Brain microvascular endothelial cell (primary cell): ENCODE measurements at places on chromosomes 13 and 19.

DNA sequence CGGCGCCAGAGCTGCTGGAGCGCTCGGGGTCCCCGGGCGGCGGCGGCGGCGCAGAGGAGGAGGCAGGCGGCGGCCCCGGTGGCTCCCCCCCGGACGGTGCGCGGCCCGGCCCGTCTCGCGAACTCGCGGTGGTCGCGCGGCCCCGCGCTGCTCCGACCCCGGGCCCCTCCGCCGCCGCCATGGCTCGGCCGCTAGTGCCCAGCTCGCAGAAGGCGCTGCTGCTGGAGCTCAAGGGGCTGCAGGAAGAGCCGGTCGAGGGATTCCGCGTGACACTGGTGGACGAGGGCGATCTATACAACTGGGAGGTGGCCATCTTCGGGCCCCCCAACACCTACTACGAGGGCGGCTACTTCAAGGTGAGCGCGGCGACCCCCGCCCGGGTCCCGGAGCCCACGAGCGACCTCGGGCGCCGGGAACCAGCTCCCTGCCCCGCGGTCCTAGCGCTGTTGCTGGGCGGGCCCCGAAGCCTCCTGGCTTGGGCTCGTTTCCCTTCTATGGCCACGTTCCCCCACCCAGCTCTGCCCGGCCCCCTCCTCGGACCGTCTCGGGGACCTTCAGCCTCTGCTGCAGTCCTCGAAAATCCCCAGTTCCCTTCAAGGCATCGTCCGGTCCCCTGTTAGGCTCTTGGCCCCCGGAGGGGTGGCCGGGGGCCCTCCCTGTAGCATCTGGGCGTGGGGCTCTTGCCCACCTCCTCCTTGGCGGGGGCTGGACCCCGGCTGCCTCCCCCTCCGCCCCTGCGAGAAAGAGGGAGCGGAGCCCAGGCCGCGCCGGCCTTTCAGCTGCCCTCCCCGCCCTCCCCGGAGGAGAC lies at the start of gene CDC34:
Gene CDC34 (plus strand): TSS at position 8 of the 808 bp plus-strand sequence. CDS start 172 bp downstream, at position 180.
- no peak for DNase-seq

GRCh38 chr13:19908350-19908986 lies 45.0 kb upstream of the ZMYM5 start:
- no peak for DNase-seq

GRCh38 chr13:27125357-27126282 lies 46.0 kb downstream of the USP12 start:
- no peak for DNase-seq

GRCh38 chr13:111212517-111212873 lies 97.4 kb downstream of the ARHGEF7 start:
- no peak for DNase-seq

DNA sequence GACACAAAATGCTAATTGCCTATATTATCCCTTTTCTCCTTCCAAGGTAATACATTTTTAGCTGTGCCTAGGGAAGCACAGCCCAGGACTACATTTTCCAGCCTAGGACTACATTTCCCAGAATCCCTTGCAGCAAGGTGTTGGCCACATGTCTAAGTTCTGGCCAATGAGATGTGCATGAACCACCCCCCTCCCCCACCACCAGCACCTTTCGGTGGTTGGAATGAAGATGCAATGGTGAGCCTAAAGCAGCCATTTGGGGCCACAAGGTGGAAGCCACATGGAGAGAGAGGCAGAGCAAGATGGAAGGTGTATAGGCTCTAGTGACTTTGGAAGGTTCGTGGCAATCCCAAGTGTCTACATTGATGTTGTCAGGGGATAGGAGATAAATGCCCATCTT lies 16.2 kb downstream of the UNC13A start:
- DNase-seq, result peak; percentile 55

- no peak for DNase-seq
Observed at GRCh38 chr13:50629497-50629896, 214.0 kb downstream of the DLEU7 start.

DNA sequence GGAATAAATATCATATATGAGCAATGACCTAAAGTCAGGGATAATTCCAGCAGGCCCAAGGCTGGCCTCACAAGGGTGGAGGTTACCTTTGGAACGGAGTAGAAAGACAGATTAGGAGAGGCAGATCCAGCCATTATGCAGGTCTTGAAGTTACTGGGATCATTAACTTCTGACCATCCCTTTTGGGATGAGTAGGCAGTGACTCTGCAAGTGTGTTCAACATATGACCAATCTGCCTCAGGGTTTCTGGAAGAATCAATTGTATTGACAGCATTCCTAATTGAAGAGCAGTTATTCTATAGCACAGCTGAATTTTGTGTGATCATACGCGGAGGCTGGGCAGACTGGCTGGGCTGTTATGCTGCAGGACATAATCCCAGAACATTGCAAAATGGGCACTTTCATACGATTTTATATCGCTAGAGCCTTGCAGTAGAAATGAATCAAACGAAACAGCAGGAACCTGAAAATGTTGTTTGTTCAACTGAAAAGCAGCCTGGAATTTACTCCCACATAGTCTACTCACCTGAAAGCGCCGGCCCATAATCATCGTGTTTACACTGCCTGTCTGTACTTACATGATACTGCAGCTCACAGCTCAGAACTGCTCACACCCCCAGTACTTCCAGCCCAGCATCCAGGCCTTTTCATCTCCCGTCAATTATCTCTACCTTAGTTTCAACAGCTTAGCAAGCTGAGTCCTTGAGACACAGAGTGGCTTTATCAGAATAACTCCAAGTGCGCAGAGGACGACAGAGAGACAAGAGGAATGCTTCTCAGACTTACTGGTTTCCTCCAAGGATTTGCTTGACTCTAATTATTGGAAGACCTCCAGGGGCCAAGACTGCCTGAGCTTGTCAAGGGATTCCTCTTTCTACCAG lies 556.1 kb downstream of the EFNB2 start:
- DNase-seq, result peak; percentile 30

DNA sequence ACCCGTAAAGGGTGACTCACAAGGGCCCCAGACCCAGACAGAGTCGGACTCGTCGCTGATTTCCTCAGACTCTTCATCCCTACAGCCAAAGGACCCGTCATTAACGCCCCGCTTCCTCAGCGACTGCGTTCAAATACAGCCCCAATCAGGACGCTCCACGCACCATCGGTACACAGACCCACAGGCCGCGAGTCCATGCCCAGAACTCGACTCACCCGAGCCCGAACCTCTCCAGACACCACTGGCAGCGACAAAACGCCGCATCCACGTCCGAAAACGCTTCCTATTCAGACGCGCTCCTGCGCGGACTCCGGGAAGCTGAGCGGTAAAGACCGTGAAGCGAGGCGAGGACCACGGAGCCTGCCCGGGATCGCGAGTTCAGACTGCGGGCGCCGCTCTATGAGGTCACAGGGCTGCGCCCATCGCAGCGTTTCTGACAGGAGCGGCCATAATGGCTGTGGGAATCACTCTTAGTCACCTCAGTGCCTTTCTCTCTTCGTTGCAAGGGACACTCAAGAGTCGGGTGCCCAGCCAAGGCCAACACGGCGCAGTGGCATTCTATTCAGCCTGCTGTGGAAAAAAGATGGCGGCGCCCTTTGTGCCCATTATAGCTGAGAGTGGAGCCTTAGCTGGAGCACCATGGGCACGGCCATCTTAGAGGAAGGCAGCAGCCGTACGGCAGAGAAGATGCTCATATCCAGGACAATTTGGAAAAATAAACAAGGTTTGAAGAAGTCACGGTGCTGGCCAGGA lies at the start of gene ZNF614:
Gene ZNF614 (minus strand): TSS at position 353 of the 753 bp plus-strand sequence. CDS start 2,634 bp downstream, outside the sequence.
- DNase-seq, result peak; percentile 89

DNA sequence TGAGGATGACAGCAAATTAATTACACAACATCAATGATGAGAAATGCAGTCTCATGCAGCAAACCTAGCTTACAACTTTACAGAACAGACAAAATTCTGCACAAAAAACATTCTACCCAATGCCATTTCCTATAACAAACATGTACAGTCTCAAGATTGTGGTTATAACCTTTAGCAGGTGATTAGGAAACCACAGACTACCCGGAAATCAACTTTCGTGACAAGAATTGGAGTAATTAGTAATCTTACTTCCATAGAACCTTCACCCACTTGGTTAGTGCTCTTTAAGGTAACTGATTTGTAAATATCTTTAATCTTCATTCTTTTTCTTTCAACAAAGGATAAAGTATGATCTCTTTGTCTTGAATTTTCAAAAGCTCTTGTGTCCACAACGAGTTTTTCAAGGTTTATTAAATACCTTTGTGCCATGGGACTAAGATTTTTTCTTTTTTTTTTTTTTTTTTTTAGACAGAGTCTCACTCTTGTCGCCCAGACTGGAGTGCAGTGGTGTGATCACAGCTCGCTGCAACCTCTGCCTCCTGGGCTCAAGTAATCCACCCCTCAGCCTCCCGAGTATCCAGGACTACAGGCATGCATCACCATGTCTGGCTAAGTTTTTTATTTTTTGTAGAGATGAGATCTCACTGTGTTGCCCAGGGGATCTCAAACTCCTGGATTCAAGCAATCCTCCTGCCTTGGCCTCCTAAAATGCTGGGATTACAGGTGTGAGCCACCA lies 78.8 kb downstream of the MAP4K1 start:
- DNase-seq, result no peak

DNA sequence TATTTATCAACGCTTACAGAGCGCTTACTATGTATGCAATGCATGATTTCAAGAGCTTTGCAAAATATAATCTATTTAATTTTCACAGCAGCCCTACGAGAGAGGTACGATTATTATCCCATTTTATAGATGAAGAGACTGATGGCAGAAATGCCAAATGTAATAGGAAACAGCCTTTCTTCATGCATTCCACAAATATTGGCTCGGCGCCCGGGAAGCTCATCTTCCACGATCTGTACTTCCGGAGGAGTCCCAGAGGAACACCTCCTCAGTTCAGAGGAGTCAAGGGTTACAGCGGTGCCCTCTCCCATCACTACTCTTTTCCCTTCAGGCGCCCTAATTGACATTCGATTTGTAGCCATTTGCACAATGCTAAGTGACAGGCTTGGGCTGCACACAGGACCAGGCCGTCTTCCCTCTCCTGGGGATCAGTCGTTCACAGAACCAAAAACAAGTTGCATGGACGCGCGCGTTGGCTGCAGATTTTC lies 1.1 kb upstream of the ARHGAP35 start:
- DNase-seq, result peak; percentile 71

DNA sequence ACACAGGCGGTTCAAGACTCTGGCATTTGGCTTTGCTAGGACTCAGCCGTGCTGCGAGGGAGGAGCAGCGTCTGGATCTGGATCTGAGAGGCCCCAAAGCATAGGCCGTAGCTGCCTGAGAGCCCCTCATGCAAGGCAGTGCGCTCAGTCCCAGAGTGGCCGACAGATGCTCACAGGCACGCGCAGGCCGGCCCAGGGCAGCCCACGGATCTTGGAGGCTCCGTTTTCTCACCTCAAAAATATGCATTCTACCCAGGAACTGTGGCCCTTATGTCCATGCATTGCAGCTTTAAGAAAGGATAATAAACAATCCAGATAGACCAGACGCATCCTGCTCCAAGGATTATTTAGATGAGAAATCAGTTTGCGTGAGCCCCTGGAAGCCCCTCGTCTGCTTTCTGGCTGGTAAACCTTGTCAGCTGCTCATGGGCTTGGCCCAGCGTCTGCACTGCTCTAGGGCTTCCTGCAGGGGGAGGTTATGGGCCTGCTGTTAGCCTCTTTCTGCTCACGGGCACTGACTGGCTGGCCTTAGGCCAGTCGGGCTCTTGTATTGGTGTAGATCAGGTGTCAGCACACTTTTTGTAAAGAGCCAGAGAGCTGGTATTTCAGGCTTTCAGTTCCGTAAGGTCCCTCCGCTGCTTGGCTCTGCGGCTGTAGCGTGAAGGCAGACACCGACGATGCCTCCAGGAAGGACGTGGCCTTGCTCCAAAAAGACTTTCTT lies 24.2 kb downstream of the TEX29 start:
- DNase-seq, result peak; percentile 12

GRCh38 chr13:107208889-107209288 lies 641.0 kb upstream of the ARGLU1 start:
- DNase-seq, result no peak
